ENCODE measurements at places on chromosomes 3 and 15. TPM values are rescaled to one million over a fixed set of nuclear protein-coding genes. Genes with fewer than 3 reads are reported as not detected.

DNA sequence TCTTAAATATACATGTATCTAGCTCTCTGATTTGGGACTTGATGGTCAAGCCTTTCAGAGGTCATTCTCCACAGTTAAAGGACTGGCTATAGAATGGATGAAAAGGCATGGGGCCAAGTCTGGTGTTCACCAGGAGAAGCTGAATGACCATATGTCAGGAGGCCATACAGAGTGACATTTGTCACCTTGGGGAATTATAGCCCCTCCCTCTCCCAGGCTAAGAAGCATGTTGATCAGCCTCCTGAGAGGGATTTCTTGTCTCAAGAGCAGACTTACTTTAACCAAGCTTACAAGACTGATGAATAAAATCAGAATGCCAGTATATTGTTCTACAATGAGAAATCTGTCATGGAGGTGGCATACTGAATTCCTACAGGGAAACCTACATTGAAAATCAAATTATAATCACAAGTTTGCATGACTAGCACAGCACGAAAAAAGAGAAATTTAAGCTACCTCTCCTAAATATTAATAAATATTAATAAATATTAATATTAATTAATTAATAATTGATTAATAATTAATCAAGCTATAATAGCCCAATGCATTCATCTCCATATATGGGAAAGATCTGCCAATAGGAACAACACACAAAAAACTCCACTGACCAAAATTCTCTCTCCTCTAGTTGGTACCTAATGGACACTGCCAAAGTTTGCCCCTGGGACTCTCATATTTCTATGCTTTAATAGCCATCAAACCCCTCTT is 47.3 kb downstream of the ATP8B4 start:
- DNase-seq, result no peak

GRCh38 chr3:17266846-17267245 is 382.1 kb downstream of the PLCL2 start:
- no peak for DNase-seq

DNA sequence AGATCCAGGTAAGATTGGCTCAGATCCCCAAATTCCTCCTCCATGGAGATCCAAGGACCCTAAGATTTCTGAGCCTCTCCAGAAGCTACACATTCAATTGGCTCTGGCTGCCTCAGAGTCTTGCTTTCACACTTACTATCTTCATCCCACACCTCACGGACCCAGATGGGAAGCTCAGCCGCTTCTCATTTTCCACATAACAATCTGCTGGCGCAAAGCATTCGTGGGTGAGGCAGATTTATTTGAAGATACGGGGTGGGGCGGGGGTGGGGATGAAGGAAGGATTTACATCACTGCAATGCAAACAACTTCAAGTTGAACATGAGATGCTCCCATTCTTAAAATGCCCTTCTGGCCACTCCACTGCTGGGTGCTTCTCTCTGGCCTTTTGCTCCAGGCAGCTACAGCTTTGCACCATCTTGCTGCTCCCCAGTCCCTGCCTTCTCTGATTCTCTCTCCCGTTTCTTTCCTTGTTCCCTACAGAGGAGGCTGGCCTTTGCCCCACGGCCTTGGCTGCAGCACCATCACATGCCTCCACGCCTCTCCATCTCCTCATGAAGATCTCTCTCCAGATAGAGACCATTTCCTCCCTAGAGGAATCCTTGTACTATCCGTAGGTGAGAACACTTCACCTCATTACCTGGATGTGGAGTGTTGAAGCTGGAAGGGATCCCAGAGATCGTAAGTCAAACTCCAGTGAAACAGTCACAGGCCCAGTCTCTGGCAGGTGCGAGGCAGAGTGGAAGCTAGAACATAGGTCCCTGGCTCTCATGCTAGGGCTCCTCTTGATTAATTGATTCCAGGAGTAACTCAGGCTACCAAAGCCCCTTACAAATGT is 175.9 kb downstream of the RPLP1 start:
- DNase-seq, result no peak

- DNase-seq, result no peak
These were observed 85.6 kb upstream of the PHLDB2 start for GRCh38 chr3:111773484-111773883.

DNA sequence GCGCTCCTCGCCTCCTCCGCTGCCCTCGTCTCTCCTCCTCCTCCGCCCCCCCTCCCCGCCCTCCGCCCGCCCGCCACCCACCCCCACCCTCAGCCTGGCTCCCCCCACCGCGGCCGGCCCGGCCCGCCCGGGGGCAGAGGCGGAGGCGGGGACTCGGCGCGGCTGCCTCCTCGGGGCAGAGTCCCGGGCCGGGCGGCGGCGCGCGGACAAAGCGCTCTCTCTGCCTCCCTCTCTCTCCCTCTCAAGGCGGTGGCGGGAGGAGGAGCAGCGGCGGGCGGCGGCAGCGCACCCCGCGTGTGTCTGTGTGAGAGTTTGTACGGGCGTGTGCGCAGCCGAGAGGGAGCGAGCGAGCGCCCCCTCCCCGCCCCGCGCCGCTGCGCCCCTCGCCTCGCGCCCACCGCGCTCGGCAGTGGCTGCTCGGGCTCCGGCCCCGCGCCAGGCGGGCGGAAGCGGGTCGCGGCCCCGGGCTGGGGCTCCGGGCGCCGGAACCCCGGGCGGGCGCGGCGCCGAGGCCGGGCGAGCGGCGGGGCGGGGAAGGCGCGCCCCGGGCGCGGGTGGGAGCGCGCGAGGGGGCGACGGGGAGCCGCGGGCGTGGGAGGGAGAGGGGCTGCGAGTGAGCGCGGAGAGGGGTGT is at the start of gene IGF2BP2:
TSS of gene IGF2BP2 (minus strand) at position 37 of the 633 bp plus-strand sequence. CDS start 82 bp downstream, outside the sequence.
- DNase-seq, result peak; percentile 86

DNA sequence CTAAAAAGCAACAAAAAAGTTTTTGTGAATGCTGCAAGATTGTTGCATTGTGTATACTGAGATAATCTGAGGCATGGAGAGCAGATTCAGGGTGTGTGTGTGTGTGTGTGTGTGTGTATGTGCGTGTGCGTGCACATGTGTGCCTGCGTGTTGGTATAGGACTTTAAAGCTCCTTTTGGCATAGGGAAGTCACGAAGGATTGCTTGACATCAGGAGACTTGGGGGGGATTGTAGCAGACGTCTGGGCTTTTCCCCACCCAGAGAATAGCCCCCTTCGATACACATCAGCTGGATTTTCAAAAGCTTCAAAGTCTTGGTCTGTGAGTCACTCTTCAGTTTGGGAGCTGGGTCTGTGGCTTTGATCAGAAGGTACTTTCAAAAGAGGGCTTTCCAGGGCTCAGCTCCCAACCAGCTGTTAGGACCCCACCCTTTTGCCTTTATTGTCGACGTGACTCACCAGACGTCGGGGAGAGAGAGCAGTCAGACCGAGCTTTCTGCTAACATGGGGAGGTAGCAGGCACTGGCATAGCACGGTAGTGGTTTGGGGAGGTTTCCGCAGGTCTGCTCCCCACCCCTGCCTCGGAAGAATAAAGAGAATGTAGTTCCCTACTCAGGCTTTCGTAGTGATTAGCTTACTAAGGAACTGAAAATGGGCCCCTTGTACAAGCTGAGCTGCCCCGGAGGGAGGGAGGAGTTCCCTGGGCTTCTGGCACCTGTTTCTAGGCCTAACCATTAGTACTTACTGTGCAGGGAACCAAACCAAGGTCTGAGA is 4.7 kb downstream of the BHLHE40 start:
- peak; percentile 79 for DNase-seq

GRCh38 chr3:10552631-10552943 is 47.2 kb upstream of the ATP2B2 start:
- DNase-seq, result peak; percentile 5

GRCh38 chr3:171377859-171378258 is 82.3 kb downstream of the TNIK start:
- DNase-seq, result no peak

- peak; percentile 80 for DNase-seq
These were observed 36.7 kb upstream of the NDUFB4 start for GRCh38 chr3:120559242-120560061.

- DNase-seq, result no peak
These were observed 1080.1 kb upstream of the ALCAM start for GRCh38 chr3:104286645-104287044.

DNA sequence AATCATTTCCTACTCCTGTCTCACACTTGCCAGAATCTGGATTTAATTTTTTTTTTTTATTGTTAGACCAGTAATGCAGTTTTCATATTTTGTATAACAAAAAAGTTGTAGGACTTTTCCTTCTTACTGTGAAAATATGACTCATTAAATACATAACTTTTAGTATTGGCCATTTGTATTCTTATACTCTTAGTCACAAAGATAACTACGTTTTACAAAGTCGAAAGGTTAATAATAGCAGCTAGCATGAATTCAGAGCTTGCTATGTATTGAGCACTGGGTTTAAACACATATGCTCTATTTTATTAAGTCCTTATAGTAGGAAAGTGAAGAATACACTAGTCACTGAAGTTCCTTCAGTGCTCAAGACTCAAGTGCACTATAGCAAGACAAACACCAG is 43.1 kb downstream of the LRRN1 start:
- no peak for DNase-seq

- DNase-seq, result no peak
These were observed 68.8 kb upstream of the ABHD2 start for GRCh38 chr15:89019436-89019835.

GRCh38 chr3:64179860-64180259 is 45.4 kb downstream of the PRICKLE2 start:
- DNase-seq, result no peak

DNA sequence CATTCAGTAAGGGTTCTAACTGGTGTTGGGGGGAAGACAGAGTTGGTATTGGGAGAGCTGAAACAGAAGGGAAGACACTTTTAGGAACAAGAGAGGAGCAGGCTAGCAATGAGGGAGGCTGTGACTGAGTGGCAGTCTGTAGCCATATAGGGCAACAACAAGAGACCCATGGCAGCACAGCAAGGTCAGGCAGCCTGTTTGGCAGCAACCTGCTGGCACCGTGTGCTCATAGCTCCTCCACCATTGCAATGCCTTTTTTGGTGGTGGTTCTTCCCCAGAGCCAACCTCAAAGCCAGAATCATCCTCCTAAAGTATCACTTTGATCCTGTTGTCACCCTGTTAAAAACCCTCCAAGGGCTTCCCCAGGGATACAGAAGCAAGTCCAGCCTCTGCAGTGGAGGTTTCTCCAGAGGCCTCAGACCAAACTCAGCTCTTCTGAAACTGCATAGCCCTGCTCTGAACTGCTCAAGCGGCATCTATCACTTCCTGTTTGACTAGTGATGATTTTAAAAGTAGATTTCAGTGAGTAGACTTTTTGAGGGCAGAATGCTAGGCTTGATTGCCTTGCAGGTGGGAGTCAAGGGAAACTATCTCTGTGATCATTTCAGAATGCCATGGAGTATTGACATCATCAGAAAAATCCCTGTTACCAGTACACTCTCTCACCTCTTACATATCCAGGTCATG is 176.9 kb downstream of the STAC start:
- no peak for DNase-seq

DNA sequence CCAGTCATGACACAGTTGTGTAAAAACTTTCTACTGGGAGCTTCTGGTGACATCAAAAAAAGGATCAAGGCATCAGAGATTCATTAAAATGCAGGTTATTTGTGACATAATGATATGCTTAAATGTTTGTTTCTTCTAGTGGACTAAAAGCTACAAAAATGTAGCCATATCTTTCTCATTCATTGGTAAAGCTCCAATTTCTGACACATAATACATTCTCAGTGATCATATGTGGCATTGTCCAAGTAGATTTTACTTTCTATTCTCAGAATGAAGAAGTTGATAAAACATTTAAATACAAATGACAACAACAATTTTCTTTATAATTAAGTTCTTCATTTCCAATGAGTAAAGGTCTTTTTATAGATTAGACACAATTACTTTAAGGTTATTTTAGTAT is 71.0 kb upstream of the ARHGEF26 start:
- no peak for DNase-seq

GRCh38 chr15:36284911-36285310 is 294.5 kb upstream of the CDIN1 start:
- no peak for DNase-seq

DNA sequence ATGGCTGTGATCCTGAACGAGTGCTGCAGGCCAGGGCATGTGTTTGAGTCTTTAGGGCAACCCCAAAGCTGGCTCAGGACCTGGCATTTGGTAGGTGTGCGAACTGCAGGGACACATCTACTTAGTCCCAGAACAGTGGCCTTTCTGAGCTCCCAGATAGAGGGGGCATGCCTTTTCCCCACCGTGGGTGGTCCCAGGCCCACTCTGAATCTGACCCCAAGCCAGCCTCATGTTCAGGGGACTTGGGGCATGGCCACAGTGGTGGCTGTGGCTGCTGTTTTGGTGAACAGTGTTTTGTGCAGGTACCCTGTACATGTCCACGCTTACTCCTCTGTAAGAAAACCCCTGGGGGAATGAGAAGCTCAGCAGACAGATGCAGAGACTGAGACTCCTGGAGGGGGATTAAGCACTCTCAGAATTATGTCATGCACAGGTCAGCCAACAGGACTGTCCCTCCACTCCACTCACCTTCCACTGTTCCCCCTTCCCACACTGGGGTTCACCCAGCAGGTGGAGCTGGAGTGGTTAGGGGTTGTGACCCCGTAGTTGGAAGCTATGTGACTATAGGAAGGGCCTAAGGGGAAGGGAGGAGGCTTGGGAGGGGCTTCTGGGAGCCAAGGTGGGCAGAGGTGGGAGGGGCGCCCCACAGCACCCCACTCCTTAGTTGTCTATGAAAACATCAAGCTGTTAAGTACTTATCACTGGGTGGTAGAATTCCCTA is 16.4 kb downstream of the ESYT3 start:
- no peak for DNase-seq

DNA sequence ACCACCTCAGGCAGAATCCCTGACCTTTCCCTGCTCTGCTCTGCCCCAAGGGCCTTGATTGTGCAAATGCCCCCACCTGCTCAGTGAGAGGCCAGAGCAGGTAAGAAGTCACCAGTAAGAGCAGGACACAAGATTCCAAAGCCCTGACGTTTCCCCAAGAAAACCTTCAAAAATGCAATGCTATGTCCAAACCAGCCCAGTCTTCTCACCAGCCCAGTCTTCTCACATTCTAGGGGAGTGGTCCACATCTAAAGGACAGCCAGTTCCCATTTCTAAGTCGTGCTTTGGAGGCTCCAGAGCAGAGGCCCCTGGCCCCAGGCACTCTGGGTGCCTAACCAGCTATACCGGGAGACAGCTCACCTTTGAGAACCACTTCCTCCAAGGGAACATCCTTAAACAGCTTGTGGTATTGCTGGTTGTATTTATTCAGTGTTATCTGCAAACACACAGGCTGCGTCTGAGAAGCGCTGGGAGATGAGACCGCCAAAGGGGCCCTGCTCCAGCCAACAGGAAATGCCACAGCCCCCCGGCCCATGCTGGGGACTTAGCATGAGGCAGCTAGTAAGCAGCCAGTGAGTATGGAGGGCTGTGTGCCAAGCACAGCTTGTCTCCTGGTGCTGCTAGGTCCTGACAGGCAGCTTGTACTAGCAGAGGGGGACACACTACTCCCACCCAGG is 29.3 kb downstream of the GRAMD2A start:
- no peak for DNase-seq

Gene FANCD2OS
- total RNA-seq, result not detected

Gene LYZL4
- total RNA-seq, result not detected

Gene CCR8
- not detected for total RNA-seq

Gene BFSP2
- total RNA-seq, result not detected

Gene SPSB4
- 2.0 TPM for total RNA-seq

Gene IGDCC3
- not detected for total RNA-seq

Gene CIAO2A
- 27.4 TPM for total RNA-seq

Gene TMCO5A
- not detected for total RNA-seq
